Mesendoderm (in vitro differentiated cells): ENCODE measurements at places on chromosomes 1 and 21.
A peak's percentile ranks its signal among the peaks of the same experiment; 100 is the strongest.

DNA sequence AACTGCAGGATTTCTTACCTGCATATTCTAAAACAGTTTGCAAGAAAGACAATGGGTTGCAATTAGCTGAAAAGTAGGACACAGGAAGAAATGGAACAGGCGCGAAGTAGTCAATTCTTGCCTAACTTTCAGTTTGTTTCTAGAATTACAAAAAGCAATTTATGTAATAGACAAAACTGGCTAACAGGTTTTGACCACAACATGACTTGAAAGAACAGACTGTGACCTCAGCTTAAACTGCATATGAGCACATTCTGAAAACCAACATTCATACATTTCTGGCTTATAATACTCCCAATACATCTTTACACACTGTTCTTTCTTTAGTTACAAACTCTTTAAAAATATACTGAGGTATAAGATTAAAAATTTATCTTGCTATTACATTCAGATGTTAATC lies 405.9 kb upstream of the B3GALT2 start:
- H3K27me3 ChIP-seq, result no peaks in the 10 kb centered on the region
- H3K36me3 ChIP-seq, result no peaks in the 10 kb centered on the region
- no peak for DNase-seq
- H3K4me3 ChIP-seq, result no peak overlapping the region
- no peak overlapping the region for H3K27ac ChIP-seq

DNA sequence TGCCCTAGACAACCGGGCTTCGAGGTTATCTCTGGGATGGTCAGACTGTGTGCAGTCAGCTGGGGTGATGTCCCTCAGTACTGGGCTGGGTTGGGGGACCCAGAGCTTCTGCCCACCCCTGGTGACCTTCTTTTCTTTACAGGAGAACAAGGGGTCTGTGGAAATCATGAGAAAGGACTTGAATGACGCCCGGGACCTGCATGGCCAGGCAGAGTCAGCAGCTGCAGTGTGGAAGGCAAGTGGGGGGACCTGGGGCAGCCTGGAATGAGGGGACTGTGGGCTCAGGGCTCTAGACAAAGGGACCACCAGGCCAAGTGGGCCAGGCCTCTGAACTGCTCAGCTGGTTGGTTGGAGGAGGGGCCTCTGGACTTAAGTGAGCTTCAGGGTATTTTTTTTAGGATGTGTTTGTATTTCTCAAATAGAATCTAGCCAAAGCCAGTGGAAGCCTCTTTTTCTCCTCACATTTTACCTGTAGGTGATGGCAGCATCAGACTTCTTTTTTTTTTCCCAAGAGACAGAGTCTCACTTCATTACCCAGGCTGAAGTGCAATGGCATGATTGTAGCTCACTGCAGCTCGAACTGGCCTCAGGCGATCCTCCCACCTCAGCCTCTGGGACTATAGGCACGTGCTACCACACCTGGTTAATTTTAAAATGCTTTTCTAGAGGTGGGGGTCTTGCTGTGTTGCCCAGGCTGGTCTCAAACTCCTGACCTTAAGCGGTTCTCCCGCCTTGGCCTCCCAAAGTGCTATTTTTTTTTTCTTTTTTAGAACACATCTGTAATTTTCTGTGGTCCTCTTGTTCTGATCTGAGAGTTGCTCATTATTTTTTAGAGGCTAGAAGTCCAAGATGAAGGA lies 1.9 kb downstream of the RNF187 start:
- no peaks in the 10 kb centered on the region for H3K27me3 ChIP-seq
- peaks cover 3% of the 10 kb centered on the region for H3K36me3 ChIP-seq
- H3K27ac ChIP-seq, result no peak overlapping the region
- no peak overlapping the region for H3K4me3 ChIP-seq

DNA sequence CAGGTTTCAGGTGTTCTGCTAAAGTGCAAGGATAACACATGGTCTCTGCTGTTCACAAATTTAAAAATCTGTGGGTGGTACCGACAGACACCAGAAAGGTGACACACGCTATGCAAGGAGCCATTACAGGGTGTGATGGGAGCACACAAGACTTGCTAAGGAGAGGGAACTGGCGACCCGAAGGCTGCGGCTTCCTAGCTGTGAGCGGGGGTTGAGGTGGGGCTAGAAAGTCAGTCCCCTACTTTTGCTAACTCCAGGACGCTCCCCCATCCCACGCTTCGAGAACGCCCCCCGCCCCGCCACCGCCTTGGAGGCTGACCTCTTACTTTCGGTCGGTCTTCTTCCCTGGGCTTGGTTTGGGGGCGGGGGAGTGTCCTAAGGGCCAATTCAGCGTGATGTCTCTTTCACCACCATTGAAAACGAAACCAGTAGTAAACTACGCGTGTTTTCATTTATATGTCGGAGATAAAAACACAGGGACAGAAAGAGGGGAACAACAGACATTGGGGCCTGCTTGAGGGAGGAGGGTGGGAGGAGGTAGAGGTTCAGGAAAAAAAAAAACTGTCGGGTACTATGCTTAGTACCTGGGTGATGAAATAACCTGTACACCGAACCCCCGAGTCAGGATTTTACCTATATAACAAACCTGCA lies 1.1 kb downstream of the CKS1B start:
- peak; percentile 71 for DNase-seq
- no peaks in the 10 kb centered on the region for H3K27me3 ChIP-seq

DNA sequence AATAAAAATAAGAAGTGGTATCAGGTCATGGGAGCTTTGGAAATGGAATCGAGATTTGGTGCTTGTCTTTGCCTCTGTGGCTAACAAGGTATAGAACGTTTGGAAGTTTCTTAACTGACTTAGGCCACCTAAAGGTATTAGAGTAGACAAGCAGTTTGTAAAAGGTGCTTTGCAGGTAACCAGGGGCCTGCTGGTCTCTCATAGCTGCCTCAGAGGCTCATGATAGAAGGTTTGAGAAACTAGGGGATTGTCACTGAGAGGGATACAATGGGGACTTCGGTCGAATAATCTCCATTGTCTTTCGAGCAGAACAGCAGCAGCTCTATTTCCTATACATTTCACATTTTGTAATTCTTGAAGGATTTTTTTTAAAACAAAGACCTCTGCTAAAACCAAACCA lies 37.6 kb downstream of the C21orf91 start:
- H3K36me3 ChIP-seq, result peaks cover 3% of the 10 kb centered on the region
- no peaks in the 10 kb centered on the region for H3K4me1 ChIP-seq
- no peaks in the 10 kb centered on the region for H3K27me3 ChIP-seq
- no peak overlapping the region for H3K4me3 ChIP-seq
- DNase-seq, result peak; percentile 5
- no peak overlapping the region for H3K27ac ChIP-seq

GRCh38 chr1:65691152-65691900 lies 101.4 kb upstream of the PDE4B start:
- no peaks in the 10 kb centered on the region for H3K36me3 ChIP-seq
- H3K27ac ChIP-seq, result no peak overlapping the region
- no peak overlapping the region for H3K4me3 ChIP-seq
- no peaks in the 10 kb centered on the region for H3K27me3 ChIP-seq

- no peaks in the 10 kb centered on the region for H3K36me3 ChIP-seq
- H3K27me3 ChIP-seq, result no peaks in the 10 kb centered on the region
- H3K4me1 ChIP-seq, result no peaks in the 10 kb centered on the region
- DNase-seq, result peak; percentile 11
Observed at GRCh38 chr21:25568246-25568645, 39.0 kb downstream of the MRPL39 start.

- H3K27me3 ChIP-seq, result no peaks in the 10 kb centered on the region
- H3K4me3 ChIP-seq, result no peak overlapping the region
- H3K27ac ChIP-seq, result no peak overlapping the region
- H3K4me1 ChIP-seq, result peaks cover 8% of the 10 kb centered on the region
Observed at GRCh38 chr1:93631626-93632365, 49.8 kb downstream of the BCAR3 start.

- no peaks in the 10 kb centered on the region for H3K27me3 ChIP-seq
- H3K36me3 ChIP-seq, result no peaks in the 10 kb centered on the region
- H3K4me1 ChIP-seq, result no peaks in the 10 kb centered on the region
- no peak for DNase-seq
- H3K27ac ChIP-seq, result no peak overlapping the region
Observed at GRCh38 chr1:173715538-173715844, 710 bp downstream of the KLHL20 start.

DNA sequence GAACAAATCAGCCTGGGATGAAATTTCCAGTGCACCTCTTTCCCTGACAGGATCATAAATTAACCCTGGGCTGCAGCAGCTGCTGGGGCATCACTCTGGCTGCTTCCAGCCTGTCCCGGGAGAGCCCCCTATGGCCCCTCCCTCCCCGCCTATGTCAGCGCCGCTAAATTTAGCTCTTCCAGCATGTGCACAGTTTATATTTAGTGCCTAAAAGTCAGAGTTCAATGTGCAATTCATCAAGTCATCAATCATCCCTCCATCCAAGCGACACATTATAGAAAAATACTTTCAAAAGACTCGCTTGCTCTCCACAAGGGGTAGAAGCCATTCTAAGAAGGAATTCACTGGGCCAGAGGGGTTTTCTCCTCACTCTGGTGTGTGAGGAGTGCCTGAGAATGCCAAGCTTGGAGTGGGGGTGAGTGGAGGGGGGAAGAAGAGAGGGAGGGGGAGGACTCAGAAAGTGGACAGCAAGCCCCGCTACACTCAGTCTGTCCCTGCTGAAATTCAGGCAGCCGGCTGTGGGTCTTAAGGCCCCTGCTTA lies 37.4 kb downstream of the XCL1 start:
- no peak overlapping the region for H3K4me3 ChIP-seq
- H3K36me3 ChIP-seq, result no peaks in the 10 kb centered on the region
- no peaks in the 10 kb centered on the region for H3K27me3 ChIP-seq
- DNase-seq, result no peak

DNA sequence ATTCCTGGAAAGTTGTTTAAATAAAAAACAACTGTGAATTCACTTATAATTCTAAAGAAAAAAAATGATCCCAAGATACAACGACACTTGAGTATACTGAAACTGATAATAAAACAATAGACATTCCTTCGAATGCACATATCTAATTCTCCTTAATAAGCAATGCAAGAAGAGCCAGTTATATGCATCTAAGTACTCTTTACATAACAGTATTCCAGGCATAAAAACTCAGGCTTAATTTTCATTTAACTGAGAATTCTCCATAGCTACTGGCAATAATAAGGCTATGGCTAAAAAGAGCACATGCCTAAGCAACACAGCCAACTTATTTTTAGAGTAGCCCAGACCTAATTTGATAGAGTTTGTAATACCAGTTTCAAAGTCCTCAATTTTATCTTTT lies 31.2 kb downstream of the SASS6 start:
- peaks cover 3% of the 10 kb centered on the region for H3K36me3 ChIP-seq
- no peak for DNase-seq
- H3K27me3 ChIP-seq, result no peaks in the 10 kb centered on the region
- no peak overlapping the region for H3K27ac ChIP-seq
- H3K4me3 ChIP-seq, result no peak overlapping the region

DNA sequence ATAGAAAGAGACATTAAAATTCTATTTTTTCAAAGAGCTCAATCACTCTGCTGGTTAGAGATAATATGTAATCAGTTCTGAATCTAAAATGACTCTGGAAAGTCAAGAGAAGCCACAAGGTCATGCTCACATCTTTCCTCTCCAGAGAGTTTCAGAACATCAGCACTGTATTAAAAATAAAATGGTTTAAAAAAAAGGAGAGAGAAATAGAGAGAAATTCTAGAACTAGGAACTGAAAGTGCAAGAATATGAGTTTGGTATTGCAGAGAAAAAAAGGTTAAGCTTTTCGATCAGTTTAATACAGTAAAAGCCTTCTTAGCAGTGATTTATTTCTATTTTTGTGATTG lies 44.0 kb upstream of the DIPK1A start:
- DNase-seq, result no peak
- H3K36me3 ChIP-seq, result no peaks in the 10 kb centered on the region
- H3K4me1 ChIP-seq, result peaks cover 3% of the 10 kb centered on the region
- no peak overlapping the region for H3K4me3 ChIP-seq

DNA sequence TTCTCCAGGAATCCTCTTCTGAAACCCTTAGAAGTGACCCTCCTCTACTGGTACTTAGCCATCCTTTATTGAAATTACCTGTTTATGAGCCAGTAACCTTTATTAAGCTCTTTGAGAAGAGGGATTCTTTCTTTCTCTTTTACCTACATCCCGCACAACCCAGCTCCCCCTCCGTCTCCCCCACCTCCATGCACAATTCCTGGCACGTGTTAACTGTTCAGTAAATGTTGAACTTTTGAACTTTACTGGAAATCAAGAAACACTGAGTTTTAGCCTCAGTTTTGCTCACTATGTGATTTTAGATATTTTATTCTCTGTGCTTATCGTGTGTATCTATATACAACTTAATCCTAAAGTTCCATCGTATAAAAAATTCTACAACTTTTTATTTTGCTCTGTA lies 1.8 kb downstream of the TMED5 start:
- H3K4me3 ChIP-seq, result no peak overlapping the region
- H3K27me3 ChIP-seq, result no peaks in the 10 kb centered on the region
- H3K4me1 ChIP-seq, result no peaks in the 10 kb centered on the region
- H3K27ac ChIP-seq, result no peak overlapping the region
- no peaks in the 10 kb centered on the region for H3K36me3 ChIP-seq

- no peak for DNase-seq
- H3K27ac ChIP-seq, result no peak overlapping the region
- no peak overlapping the region for H3K4me3 ChIP-seq
- no peaks in the 10 kb centered on the region for H3K4me1 ChIP-seq
- no peaks in the 10 kb centered on the region for H3K27me3 ChIP-seq
Observed at GRCh38 chr21:17590430-17590829, 22.3 kb downstream of the BTG3 start.

DNA sequence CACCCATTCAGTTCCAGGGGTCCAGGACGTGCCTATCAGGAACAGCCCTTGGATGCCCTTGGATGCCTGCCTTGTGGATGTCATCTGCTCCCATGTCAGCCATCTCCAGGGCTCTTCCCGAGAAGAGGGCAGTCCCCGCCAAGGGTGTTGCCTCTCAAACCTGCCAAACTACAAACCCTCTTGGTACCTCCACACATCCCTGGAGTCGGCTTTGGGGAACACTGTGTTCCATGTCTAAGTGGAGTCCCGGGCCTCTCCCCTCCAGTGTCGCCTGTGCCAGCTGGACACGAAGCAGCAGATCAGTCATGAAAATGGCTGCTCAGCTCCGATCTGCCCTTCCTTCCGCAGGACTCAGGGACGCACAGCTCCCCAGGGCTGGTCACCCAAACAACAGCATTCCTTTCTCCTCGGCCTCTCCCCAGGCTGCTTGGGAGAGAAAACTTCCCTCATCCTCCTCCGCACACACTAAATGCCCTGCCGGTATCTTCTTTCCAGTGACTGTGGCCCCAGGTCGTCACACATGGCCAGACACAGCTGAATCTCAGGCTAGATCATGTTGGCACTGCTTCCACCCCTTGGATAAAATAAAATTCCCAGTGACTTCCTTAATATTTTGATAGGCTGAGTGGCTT lies 53.4 kb downstream of the GALNT2 start:
- H3K27ac ChIP-seq, result no peak overlapping the region
- no peaks in the 10 kb centered on the region for H3K4me1 ChIP-seq
- H3K36me3 ChIP-seq, result no peaks in the 10 kb centered on the region
- H3K27me3 ChIP-seq, result no peaks in the 10 kb centered on the region
